Endodermal cell (in vitro differentiated cells): ENCODE measurements at places on chromosomes 13 and 19. TPM values are rescaled to one million over a fixed set of nuclear protein-coding genes. Genes with fewer than 3 reads are reported as not detected.

DNA sequence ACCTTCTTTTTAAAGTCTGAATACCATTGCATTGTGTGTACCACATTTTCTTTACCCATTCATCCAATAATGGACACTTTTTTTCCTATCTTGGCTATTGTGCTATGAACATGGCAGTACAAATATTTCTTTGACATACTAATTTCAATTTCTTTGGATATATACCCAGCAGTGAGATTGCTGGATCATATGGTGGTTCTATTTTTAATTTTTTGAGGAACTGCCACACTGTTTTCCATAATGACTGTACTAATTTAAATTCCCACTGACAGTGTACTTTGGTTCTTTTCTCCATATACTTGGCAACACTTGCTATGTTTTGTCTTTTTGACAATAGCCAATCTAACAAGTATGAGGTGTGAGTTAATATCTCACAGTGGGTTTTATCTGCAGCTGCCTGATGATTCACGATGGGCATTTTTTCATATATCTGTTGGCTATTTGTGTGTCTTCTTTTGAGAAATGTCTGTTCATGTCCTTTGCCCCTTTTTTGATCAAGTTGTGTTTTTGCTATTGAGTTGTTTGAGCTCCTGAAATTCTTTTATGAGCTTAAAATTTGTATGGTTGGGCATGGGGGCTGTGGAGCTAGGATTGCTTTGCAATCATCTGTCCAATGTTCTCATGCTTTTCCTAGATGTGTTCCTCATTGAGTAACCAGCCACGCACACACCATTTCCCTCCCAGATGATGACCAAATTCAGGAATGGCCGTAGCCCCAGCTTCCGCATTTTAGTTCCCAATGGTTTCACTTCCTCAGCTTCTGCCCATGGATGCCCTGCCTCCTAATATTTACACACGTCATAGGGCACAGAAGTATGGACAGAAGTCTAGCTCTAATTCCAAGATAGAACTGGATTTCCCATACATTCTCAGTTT, 380.0 kb upstream of the SGCG start:
- H3K4me3 ChIP-seq = no peak overlapping the region
- no peaks in the 10 kb centered on the region for H3K4me1 ChIP-seq
- no peaks in the 10 kb centered on the region for H3K36me3 ChIP-seq
- H3K27me3 ChIP-seq = no peaks in the 10 kb centered on the region
- no peak overlapping the region for H3K27ac ChIP-seq
- DNase-seq = no peak

- H3K27me3 ChIP-seq = no peaks in the 10 kb centered on the region
- peaks cover 3% of the 10 kb centered on the region for H3K4me1 ChIP-seq
- no peak for DNase-seq
- H3K36me3 ChIP-seq = no peaks in the 10 kb centered on the region
- no peak overlapping the region for H3K4me3 ChIP-seq
Measured at GRCh38 chr13:111058796-111059506, 56.2 kb upstream of the ARHGEF7 start.

GRCh38 chr13:70042193-70042592, 65.4 kb upstream of the ATXN8OS start:
- H3K36me3 ChIP-seq = no peaks in the 10 kb centered on the region
- no peak overlapping the region for H3K27ac ChIP-seq
- H3K27me3 ChIP-seq = no peaks in the 10 kb centered on the region
- no peak for DNase-seq

Gene SMG9
- 53.8 to 73.3 TPM (median 57.8 TPM) in 3 replicates for total RNA-seq

Gene COX6B1
- total RNA-seq = 401 and 406 TPM in 2 replicates

Gene OR10H1
- total RNA-seq = 0.05 and 0.09 TPM in 2 replicates

Gene ZNF154
- total RNA-seq = 19.3 and 21.2 TPM in 2 replicates

Gene LILRA6
- total RNA-seq = not detected in 3 replicates

Gene SPRED3
- total RNA-seq = 9.5 to 13.1 TPM (median 10.0 TPM) in 3 replicates

Gene PCDH20
- total RNA-seq = 9.2 to 13.8 TPM (median 9.5 TPM) in 3 replicates

Gene WDR87
- total RNA-seq = not detected in 3 replicates
